EL (cell line): ENCODE measurements at places on chromosomes 16 and 17.

DNA sequence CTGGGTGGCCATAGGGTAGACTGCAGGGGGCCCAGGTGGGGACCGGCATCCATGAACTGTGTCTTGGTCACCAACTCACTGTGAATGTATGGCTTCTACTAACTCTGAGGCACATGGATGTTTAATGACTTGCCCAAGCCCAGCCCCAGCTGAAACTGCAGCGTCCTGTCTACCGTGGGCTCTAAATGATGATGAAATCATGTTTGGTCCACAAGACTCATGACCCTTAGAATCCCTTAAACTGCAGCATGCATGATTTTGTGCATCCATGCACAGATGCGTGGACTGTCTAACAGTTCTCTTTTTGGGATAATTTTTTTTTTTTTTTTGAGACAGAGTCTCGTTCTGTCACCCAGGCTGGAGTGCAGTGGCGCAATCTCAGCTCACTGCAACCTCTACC lies 32.4 kb upstream of the CREBBP start:
- DNase-seq: no peak

GRCh38 chr16:12228602-12229499 lies 252.3 kb downstream of the SNX29 start:
- DNase-seq: peak; percentile 79

DNA sequence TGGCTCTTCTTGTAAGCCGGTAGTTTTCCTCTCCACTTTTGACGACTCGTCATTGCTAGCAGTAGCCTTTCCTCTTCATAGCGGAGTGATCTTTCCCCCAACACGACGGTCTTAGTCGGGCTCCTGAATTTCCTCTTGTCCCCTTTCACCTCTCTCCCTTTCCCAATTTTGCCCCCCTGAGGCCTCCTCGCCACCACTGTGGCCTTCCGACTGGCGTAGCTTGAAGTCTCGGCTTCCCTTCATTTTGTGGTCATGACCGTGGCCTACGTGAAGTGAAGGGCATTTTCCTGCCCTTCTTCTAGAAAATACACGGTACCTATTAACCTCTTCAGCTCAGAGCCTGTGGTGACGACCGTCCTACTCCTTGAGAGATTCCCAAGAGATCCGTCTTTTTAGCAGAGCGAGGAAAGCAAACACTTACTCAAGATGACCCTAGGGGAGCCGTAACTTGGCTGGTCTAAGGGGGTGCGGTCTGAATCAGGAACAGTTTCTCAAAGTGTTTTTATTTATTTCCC lies 787 bp downstream of the PRKAR1A start:
- peak; percentile 51 for DNase-seq

GRCh38 chr17:71437166-71437565 lies 683.7 kb upstream of the SOX9 start:
- DNase-seq: no peak

GRCh38 chr17:17628388-17629008 lies 37.0 kb upstream of the PEMT start:
- peak; percentile 32 for DNase-seq

- DNase-seq: no peak
These were observed 141.7 kb upstream of the ANKFN1 start for GRCh38 chr17:56011406-56012131.

GRCh38 chr17:38538906-38539305 lies 66.8 kb downstream of the SRCIN1 start:
- DNase-seq: no peak

DNA sequence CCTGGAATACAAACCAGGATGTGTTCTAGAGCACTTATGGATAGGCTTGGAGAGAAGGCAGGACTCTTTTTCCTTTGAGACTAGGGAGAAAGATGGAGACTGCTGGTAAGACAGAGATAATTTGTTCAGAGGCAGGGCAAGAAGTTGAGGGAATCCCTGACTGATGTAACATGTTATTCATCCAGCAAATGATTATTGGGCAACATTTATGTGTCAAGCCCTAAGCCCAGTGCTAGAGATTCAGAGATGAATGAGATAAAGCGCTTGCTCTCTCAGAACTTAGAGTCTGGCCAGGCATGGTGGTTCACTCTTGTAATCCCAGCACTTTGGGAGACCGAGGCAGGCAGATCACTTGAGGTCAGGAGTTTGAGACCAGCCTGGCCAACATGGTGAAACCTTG lies 47.8 kb upstream of the NUFIP2 start:
- DNase-seq: peak; percentile 32

GRCh38 chr16:59880611-59881010 lies 1146.5 kb upstream of the GOT2 start:
- DNase-seq: no peak

DNA sequence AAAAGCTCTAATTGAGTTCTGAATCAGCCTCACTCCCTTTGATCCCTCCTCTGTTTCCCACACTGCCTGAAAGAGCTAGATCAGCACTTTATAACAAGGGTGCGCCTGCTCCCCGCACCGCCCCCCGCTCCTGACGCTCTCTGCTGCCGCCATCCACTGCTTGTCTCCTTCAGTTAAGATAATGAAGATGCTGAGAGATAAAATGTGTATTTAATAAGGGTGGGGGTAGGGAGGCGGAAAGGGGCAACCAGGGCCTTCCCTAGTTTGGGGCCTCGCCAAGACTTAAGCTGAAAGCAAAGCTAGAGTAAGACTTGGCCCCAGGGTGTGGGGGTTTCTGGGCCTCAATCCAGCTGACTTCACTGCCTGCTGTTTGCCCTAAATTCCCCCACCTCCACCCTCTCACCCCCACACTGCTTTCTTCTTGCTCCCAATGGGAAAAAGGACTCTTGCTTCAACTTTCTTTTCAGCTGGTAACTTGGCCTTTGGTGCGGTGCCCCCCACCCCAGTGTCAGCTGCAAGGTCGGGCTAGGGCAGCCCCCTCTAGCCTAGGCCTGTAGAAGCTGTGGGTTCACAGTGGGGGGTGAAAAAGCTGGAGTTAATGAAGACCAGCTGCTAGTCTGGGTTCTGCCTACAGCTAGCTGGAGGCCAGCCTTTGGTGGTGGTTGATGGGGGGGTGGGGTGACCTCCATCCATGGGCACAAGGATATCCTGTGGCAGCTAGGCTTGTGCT lies 1.8 kb upstream of the RARA start:
- DNase-seq: peak; percentile 92

DNA sequence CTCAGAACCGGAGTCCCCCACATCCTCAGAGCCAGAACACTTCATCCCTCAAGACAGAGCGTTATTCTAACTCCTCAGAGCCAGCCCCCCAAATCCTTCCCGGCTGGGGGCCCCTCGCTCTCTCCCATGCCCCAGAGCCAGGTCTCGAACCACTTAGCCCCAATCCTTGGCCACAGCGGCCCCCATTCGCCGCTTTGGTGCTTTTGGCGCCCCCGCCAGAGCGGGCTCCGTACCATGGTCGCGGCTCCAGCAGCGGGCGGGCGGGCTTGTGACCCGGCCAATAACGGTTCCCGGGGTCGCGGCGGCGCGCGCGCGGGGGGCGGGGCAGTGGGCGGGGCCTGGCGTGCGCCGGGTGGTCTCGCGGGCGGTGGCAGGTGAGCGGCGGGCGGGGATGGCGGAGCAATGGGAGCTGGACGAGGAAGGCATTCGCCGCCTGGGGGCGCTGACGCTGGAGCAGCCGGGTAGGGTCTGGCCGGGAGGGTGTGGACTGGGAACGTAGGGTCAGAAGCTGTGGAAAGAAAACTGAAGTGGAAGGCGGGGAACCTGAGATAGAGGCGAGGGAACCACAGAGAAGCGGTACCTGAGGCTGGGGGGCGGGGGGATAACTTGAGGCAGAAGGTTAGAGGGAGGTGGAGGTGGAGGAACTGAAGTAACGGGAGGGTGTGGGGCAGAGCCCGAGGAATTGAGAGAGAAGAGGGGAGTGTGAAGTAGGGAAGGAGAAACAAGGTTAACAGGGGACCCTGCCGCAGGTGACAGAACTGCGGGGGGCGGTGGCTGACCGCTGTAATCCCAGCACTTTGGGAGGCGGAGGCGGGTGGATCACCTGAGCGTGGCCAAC lies at the start of the genes KCTD19 and LRRC36:
KCTD19 (minus strand) TSS at position 270 of the 838 bp plus-strand sequence; CDS start at position 236, 34 bp downstream.
LRRC36 (plus strand) TSS at position 344 of the 838 bp plus-strand sequence; CDS start at position 392, 48 bp downstream.
- DNase-seq: peak; percentile 67

DNA sequence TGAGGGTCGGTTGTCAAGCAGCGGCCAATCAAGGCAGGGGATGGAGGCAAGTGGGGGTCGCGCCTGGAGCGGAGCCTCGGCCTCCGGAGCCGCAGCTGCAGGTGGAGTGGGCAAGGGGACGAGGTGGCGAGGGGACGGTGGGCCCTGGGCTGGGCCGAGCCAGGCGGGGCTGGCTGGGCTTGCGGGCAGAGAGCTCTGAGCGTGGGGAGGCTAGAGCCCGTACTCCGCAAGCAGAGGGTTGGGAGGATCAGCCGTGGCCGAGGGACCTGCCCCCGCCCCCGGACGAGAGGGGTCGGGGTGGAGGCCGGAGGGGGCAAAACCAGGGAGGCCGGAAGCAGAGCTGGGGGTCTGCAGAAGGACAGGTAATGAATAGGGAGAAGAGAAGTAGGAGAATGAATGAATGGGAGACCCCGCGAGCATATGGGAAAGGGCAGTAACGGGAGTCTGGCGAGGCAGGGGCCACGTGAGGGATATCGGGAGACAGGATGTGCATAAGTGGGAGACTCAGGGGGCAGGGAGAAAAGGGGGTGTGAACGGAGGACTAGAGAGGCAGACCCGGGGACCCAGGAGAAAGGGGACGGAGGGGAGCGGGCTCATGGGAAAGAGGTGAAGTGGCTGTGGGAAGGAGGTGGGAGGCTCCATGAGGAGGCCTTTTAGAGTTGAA lies at the start of gene KATNB1:
KATNB1 (plus strand) TSS at position 16 of the 664 bp plus-strand sequence. CDS start 1,474 bp downstream, outside the sequence.
- DNase-seq: no peak

DNA sequence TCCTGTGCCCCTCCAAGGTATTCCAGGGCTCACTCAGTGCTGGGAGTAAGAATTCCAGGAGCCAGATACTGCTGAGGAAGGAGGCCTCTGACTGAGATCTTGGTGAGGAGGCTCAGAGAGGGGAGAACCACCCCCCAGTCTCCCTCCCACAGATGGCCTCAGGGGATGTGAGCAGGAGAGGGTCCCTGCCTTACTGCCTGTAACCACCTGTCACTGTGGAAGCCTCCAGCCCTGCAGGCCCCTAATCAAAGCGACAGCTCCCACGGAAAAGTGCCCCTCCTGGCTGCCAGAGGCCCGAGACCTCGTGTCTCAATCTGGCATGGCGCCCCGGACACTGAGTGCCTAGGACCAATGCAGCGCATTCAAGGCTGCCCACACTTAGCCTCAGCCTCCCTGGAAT lies 7.7 kb upstream of the C17orf113 start:
- no peak for DNase-seq

DNA sequence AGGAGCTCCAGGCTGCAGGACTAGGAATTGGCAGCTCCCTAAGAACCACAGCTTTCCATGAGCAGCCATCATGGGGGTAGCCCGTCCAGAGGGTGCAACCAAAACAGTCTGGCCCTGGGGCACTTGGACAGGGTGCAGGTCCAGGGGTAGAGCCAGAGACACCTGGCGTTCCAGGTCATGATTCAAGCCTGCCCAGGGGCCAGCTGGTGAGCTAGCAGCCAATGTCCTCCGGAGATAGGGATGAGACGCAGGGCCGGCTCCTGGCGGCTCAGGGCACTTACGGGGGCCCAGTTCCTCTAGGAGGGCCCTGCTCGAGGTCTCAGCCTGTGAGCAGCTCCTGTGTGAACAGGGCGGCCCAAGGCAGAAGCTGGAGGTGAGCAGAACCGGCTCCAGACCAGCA lies 22.1 kb downstream of the PIEZO1 start:
- DNase-seq: no peak

DNA sequence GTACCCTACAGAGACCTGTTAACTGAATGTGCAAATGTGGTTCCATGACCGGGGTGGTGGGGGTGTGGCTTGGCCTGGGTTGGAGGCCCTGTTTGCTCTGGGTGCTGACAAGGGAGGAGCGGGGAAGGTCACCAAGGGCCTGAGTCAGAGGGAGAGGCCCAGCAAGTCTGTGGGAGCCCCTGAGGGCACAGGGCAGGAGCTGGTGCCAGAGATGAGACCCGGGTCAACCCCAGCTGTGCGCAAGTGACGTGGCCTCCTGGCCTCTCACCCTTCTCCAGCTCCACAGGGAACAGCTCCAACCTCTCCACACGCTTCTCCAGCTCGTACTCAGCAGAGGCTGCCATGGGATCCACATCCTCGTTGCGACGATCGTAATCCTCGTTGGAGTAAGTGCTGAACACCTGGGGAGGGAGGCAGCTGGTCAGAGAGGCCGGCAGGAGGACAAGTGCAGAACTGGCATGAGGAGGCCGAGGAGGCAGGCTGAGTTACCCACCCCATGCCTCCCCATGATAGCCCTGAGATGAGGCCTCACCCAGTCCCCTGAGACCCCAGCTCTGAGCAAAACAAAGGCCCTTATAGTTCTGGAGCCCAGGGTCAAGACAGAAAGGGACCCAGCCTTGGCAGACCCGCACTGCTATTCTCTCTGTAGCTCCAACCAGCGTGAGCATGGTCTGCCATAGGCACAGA lies 5.5 kb downstream of the PPP1R9B start:
- peak; percentile 54 for DNase-seq

DNA sequence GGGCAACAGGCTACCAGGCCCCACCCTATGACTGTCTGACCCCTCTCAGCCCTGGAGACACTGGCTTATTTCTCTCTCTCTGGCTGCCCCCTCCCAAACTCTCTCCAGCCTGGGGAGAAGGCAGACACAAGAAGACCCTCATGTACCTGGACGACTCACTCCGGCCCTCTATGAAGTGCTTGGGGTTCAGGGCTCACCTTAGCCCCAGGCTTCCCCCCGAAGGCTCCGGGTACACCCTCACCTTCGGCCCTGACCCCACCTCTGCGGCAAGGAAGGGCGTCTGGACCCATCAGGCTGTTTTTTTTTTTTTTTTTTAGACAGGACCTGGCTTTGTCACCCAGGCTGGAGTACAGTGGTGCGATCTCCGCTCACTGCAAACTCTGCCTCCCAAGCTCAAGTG lies 906 bp upstream of the CARMIL2 start:
- no peak for DNase-seq

DNA sequence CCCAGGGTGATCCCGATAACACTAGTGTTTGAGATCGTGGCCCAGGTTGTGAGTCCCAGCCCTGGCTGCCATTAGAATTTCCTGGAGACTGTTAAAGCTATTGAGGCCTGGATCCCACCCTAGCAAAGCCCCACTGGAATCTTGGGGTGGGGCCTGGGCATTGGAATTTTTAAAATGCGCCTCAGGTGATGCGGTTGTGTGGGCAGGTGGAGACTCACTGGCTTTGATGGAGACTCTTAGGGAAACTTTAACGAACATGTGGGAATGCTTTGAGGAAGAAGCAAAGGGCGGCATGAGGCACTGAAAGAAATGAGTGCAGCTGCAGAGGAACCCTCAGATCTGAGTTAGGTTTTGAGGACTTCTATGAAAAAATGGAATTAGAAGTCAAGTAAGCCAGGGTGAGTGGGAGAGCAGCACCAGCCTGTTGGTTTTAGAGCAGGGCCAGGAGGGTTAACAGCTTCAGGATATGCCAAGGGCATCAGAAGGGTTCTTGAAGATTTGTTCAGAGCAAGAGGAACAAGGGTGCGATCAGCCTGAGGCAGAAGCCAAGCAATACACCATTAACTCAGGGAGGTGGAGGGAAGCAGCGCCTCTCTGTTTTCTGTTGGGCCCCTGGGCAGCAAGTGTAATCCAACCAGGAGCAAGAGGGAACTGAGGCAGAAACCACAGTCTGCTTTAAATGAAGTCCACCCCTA lies 42.5 kb downstream of the KSR1 start:
- no peak for DNase-seq
